ENCODE measurements at places on chromosomes 12 and 14.
A peak's percentile ranks its signal among the peaks of the same experiment; 100 is the strongest.

GRCh38 chr12:10735428-10735827, 12.3 kb upstream of the YBX3 start:
- no peak for DNase-seq

DNA sequence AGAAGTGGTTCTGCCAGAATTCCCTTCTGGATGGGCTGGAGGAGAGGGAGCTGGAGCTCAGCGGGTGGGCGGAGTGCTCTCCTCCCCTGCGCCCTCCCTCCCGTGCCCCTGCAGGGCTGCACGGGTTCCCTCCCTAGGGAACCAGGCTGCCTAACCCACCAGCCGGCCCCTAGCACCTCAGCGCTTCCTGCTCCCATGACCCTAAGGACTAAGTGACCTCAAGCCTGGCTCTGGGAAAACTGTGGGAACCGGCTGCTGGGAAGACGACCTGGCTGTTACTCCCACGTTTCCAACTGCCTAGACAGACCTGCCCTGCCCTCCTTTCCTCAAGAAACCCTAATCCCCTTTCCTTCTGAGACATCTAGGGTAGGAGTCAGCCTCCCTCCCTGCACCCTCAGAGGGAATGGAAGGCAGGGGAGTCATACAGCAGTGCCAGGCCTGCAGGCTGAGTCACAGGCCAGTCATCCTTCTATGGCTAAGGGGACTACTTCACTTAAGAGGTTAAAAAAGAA, 31.5 kb downstream of the SLC6A12 start:
- DNase-seq, result peak; percentile 79

DNA sequence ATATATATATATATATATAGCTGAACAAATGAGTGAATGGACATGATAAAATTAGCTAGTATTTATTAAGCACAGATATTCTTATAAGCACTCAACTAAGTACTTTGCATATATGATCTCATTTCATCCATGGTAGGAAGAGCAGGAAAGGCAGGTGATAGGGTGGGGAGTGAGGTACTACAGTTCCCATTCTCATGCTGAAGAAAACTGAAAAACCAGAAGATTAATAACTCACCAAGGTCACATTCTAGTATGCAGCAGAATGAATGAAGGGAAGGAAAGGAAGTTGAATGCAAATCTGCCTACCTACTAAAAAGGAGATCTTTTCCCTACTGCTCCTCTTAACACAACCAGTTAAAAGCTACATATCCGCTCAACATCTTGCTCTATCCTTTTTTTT, 298.1 kb upstream of the TMPO start:
- no peak for DNase-seq

DNA sequence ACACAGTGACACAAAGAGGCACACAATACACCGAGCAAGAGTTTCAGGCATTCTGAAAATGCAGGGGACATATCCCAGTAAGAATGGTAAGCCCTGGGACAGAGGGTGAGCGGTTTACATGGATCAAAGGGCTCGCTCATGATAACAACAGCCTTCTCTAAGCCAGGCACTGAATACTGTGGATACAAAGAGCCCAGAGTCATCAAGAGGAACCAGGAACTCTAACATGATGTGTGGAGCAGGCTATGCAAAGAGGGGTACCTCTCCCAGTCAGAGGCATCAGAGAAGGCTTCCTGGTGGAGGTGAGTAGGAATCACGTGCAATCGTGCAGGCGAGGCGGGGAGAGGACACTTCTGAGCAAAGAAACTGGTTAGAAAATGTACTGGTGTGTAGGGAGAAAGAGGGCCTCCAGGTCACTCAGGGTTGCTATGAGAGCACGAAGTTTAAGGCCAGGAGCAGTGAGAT, 76.9 kb upstream of the EEA1 start:
- no peak for DNase-seq

- no peak for DNase-seq
Observed at GRCh38 chr12:127293507-127294310, 973.3 kb upstream of the TMEM132C start.

GRCh38 chr12:93541578-93542225, 30.8 kb upstream of the SOCS2 start:
- DNase-seq, result no peak

DNA sequence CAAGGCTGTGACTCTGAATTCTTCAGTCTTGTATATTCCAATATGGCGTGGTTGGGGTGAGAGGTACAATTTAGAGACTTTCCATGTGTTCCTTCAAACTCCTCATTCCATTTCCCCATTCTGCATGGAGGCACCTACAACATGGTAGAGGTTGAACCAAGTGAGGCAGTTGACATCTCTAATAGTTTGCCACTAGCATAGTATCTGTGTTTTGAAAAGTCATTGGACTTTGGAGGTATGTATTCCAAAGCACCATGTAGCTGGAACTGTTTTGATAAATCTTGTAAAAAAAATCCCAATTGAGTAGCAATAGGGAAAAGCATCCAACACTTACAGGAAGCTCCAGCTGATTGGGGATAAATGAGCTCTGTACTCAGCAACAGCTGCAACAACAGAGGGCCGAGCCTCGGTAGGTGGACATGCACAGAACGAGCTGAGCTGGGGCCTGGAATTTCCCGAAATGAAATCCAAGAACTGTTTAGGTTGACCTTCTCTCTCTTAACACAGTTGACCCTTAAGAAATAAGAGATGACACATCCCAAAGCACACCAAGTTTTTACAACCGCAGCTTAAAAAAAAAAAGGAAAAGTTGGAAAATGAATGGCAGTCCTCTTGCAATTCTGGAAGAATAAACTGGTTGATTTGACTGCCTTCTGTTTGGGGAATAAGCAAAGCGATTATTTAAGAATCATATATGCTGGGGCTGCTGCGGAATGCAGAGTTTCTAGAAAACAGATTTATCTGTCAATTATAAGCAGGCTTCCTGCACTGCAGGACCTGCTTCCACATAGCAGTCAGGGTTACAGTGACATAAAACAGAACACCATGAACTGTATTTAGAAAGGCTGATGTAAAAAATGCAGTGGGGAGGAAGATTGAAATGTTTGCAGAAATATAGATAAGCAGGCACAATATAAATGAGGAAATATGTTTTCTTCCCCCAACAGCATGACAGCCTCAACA, 194.6 kb upstream of the KRR1 start:
- DNase-seq, result peak; percentile 94

- DNase-seq, result no peak
Observed at GRCh38 chr14:54591866-54592265, 24.9 kb downstream of the SAMD4A start.

DNA sequence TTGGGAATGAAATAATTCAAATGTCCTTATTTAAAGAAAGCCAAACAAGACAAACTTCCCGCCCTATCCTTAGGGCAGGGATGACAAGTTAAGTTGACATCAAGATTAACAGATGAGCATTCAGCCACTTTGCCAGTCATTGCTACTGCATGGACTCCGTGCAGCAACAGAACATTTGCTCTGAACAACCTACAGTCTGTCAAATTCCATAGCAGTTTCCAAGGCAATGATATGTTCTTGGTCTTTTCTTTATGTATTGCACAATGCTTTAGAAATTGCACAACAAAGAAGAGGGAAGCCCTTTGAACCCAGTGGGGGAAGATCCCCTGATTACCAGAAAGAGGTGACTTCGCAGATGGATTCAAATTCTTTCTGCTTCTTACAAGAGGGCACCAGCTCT, 269.8 kb downstream of the BCAT1 start:
- DNase-seq, result no peak

- no peak for DNase-seq
Observed at GRCh38 chr12:69442894-69443293, 27.3 kb upstream of the FRS2 start.

DNA sequence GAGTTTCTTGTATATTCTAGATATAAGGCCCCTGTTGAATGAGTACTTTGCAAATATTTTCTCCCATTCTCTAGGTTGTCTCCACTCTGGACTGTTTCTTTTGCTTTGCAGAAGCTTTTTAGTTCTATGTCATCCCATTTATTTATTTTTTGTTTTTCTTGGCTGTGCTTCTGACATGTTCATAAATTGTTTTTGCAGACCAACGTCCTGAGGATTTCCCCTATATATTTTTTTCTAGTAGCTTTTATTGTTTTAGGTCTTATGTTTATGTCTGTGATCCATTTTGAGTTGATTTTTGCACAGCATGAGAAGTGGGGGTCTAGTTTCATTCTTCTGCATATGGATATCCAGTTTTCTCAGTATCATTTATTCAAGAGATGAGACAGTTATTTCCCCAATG, 70.4 kb upstream of the BTG1 start:
- DNase-seq, result no peak

GRCh38 chr12:130398100-130398848, 60.6 kb downstream of the PIWIL1 start:
- DNase-seq, result no peak

- no peak for DNase-seq
Observed at GRCh38 chr12:124556896-124557501, 10.4 kb downstream of the NCOR2 start.

DNA sequence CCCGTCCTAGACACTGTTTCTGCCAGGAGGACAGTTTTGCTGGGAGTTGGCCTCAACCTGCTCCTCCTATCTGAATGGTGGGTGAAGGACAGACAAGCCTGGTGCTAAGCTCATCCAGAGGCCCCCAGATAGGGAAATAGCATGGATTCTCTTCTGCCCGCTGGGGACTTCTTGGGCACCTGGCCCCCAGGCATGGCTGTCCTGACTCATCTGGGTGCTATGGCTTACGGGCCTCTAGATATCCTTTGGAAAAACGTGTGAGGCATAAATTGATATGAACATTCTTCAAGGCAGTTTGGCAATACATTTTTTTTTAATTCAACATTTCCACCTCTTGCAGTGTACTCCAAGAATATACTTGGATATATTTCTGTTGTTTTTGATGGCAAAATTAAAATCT, 8.6 kb downstream of the TECPR2 start:
- no peak for DNase-seq

GRCh38 chr12:27297566-27297965, 35.1 kb upstream of the BMAL2 start:
- DNase-seq, result no peak

DNA sequence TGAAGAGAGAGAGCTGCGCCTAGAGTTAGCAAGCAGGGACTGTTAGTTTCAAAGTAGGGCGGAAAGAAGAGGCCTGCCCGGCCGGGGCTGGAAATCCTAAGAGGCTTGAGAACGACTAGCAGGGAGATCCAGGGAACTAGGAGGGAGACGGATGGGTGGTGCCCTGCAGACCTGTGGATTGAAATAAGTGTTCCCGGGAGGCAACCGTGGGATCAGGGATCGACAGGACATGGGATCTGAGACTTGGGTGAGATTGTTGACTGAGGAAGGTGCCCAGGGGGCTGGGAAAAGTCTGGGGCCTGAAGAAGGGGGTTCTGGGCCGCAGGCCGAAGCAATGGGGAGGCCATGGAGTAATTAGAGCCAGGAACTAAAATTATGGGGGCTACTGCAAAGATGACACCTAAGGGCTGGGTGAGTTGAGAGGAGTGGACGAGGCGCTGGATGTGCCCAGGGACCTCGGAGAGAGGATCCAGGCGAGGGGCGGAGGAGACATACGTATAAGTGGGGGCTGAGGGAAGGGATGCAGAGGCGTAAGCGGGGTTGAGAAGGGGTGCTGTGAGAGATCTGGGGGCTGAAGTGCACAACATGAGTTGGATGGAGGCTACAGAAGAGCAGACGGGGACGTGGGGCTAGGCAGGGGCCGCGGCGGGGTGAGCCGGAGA, 635 bp downstream of the LTA4H start:
- peak; percentile 11 for DNase-seq

- DNase-seq, result no peak
Observed at GRCh38 chr14:98185036-98185435, 1087.0 kb downstream of the BCL11B start.

- DNase-seq, result no peak
Observed at GRCh38 chr12:59158066-59158465, 237.8 kb upstream of the LRIG3 start.

DNA sequence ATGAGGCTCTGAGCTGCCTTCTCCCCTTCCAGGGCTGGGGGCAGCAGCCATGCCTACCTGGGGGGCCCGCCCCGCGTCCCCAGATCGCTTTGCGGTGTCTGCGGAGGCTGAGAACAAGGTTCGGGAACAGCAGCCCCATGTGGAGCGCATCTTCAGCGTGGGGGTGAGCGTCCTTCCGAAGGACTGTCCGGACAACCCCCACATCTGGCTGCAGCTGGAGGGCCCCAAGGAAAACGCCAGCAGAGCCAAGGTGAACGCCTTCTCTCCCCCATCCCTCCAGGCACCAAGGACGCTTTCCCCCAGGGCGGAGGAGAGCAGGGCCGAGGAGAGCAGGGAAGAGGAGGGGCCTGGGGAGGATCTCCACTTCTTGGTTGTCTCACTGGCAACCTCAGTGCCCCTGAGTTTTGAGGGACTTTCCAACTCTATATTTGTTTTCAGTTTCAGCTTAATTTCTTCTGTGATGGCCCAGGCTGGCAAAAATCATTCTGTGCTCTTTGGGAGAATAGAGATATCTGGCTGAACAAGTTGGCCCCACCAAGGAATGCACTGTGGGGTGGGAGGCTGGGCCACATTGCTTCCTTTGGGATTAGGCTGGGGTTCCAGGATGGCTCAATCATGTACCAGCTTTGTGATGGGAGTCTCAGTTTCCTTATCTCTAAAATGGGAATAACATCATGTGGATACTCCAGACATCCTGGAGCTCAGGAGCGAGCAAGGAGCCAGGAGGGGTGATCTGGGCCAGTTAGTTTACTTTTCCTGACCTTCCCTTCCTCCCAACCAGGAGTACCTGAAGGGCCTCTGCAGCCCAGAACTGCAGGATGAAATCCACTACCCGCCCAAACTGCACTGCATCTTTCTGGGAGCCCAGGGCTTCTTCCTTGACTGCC, 1.2 kb downstream of the KHNYN start:
- no peak for DNase-seq

GRCh38 chr12:1457901-1458300, 136.5 kb downstream of the FBXL14 start:
- DNase-seq, result peak; percentile 88

DNA sequence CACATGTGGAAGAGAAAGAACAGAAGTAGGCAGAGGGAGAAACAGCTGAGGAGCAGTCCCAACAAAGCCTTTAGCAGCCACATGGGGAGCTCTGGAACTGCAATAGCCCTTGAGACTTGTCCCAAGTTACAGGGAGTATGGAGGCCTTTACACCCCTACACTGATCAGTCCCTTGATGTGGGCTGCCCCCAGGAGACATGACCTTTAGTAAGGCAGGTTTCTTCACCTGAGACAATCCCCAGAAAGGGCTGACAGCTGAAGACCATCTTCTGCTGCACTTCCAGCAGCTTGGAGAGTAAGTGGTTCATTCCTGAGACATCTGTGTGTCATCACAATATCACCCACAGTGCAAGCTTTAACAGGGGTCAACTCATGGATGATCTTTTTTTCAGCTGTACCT, 8.6 kb upstream of the SNAPC1 start:
- no peak for DNase-seq

GRCh38 chr12:50142993-50143392, 24.2 kb downstream of the CERS5 start:
- no peak for DNase-seq

- DNase-seq, result no peak
Observed at GRCh38 chr14:27256805-27257204, 659.0 kb upstream of the NOVA1 start.

- no peak for DNase-seq
Observed at GRCh38 chr14:88856786-88857366, 32.4 kb downstream of the TTC8 start.
